Stimulated activated CD4-positive, alpha-beta T cell treated with anti-CD3 and anti-CD28 coated beads, Interleukin-2, amount 100 ng/mL, for 24 hours (primary cell): ENCODE measurements at places on chromosomes 13 and 19.

- peak; percentile 89 for DNase-seq
Measured at GRCh38 chr19:10602330-10603083, 15.4 kb upstream of the AP1M2 start.

DNA sequence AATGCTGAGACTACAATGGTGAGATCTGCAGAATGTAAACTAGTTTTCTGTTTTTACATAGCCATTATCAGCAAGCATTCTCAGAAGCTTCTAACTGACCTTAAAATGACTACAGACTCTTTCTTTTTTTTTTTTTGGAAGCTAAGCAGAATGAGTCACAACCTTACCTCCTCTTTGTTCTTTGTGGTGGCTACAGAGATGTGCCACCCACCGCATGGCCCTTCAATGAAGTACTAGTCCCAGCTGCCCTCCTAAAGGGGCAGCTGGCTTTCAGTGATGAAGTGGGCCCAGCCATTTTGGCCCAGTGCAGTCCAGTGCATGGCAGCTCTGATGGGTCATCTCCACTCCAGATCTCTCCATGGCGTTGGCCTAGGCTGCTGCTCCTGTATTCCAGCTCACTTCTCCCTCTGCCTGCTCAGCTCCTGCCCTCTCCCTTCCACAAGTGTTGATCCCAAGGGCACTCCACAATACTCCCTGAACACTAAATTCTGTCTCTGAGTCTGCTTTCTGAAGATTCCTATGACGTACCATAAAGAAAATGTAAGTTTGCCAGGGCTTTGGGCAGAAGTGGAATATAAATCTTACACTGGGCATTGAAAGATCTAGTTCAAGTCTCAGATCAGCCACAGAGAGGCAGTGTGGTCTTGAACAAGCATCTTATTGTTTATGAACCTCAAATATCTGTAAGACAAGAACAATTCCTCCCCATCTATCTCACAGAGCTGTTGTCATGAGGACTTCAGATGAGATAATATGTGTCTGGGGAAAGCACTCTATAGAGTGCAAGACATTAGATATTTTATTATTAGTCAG is 85.6 kb downstream of the RXFP2 start:
- DNase-seq, result no peak

GRCh38 chr19:49845414-49845813 is 5.5 kb upstream of the PTOV1 start:
- DNase-seq, result no peak

DNA sequence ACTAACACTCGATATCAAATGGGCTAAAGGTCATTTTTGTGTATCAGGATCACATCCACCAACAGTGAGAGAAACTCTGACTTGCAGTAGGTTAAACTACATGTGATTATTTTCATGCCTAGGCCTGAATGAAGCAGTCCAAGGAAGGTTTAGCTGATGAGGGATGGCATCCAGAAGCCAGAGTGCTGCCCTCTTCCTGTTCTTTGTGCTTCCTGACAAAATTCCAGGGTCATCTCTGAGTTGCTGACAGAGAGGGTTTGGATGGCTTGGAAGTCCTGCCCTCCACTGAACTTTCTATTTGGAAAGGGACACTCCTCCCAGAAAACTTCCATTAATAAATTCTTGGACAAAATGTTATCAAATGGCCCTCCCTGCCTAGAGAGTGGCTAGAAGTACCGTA is 728.3 kb upstream of the SLC10A2 start:
- no peak for DNase-seq

- peak; percentile 45 for DNase-seq
Measured at GRCh38 chr13:73767747-73768315, 366.4 kb downstream of the KLF12 start.

DNA sequence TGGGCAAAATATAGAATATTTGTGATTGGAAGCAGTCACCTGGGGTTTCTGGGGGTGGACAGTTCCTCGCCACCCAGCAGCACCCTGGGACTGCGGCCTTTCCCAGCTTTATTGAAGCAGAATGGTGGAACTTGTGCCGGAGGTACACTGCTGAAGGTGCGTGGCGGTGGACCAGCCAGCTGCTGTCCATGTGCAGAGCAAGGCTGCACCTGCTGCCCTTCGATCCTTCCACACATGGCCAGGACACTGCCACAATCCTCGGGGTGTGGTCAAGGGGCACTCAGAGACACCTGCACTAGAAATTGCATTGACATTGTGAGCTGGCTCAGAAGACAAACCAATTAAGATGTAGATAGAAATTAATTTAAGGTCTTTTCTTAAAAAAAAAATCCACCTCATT is 11.4 kb upstream of the GPI start:
- no peak for DNase-seq
